ENCODE measurements at places on chromosomes 1 and 21.
A peak's percentile ranks its signal among the peaks of the same experiment; 100 is the strongest.

DNA sequence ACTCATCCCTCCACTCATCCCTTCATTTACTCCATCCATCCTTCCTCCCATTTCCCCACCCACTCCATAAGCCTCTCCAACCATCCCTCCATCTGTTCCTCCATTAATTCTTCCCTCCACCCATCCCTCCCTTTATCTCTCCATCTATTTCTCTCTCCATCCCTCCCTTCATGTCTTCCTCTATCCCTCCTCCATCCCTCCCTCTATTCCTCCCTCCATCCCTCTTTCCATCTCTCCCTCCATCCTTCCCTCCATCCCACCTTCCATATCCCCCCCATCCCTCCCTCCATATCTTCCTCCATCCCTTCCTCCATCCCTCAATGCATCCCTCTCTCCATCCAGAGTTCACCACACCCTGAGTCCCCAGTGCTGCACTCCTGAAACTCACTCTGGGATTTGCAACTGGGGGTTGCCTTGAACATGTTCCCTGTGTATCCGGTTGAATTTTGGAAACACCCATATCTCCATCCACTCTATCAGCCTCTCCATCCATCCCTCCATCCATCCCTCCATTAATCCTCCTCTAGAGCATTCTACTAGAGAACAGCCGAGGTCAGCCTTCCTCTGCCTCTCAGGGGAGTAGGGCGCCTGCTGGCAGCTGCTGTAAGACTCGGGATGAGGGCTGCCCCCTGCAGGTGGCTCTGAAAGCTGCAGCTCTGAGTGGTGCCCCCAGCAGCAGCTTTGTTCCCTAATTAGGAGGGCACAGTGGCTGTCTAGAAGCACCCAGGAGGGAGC lies 39.4 kb downstream of the ABCG1 start:
- peak; percentile 85 for DNase-seq

DNA sequence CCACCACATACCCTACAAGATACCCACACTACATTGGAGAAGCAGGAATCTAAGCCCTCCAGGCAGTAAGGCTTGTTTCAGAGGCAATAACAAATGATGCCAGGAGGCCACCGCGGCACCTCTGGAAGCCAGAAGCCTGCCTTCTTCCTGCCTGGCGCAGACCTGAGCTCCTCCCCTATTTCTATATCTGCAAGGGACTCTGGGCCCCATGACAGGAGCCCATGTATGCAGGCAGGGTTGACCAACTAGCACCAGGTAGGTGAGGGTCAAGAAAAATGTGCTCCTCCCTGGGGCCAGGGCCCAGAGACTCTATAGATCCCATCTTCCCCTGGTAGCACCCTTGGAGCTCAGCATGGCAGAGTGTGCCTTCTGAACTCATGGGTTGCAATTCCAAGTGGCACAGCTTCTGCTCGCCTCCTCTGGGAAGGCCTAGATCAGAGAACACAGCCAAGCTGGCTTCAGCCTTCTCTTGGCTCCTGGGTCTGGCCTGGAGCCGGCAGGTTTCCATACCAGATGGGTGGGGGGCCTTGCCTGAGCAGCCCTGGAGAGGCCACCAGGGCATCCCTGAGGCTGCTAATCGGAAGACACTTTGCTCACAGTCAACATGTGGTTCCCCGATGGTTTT lies 85.1 kb downstream of the STUM start:
- no peak for DNase-seq

GRCh38 chr1:204545881-204546280 lies 29.7 kb downstream of the MDM4 start:
- DNase-seq = no peak

DNA sequence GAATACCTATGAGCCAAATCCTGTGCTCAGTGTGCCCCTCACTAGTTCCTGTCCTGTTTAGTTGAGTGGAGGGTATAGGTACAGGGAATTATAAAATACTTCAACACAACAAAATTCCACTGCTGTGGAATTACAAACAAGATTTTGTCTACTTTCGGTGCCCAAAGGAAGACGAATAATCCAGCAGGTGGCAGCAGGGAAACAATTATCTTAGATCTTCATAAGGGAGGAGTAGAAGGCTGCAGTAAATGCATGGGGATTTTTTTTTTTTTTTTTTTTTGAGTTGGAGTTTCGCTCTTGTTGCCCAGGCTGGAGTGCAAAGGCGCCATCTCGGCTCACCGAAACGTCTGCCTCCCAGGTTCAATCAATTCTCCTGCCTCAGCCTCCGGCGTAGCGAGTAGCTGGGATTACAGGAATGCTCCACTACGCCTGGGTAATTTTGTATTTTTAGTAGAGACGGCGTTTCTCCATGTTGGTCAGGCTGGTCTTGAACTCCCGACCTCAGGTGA lies 2.0 kb upstream of the PIP5K1A start:
- DNase-seq = peak; percentile 78

DNA sequence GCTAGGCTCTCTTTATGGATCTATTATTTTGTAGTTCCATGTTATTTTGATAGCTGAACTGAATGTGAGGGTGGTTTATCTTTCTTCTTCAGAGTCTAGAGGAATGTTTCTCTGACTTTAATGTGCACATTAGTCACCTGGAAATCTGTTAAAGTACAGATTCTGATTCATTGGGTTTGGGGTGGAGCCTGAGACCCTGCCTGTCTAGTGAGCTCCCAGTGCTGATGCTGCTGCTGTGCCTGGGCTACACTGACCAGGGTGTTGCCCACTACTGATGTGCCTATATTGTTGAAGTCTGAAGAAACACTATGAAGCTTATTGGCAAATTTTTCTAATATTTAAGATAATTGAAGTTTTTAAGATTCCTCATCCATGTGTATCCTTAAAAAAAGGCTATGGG lies 35.9 kb downstream of the CD46 start:
- DNase-seq = no peak

DNA sequence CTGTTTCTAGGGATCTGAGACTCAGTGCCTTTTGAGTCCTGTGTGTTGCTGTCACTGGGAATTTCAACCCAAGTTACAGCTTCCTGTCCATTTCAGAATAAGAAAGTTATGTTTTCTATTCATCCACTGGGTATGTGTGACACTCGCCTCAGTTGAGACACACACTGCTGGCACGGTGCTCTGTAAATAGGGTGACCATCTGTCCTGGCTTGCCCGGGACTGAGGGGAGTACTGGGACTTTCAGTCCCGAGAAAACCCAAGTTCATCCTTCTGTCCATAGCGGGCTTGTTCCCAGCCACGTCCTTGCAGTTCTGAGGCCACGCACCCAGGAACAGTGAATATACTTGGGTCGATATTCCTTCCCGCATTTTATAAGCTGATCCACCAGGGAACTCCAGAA lies 56.3 kb upstream of the DISP3 start:
- DNase-seq = no peak

GRCh38 chr21:28669971-28670653 lies 322.6 kb downstream of the LTN1 start:
- no peak for DNase-seq

DNA sequence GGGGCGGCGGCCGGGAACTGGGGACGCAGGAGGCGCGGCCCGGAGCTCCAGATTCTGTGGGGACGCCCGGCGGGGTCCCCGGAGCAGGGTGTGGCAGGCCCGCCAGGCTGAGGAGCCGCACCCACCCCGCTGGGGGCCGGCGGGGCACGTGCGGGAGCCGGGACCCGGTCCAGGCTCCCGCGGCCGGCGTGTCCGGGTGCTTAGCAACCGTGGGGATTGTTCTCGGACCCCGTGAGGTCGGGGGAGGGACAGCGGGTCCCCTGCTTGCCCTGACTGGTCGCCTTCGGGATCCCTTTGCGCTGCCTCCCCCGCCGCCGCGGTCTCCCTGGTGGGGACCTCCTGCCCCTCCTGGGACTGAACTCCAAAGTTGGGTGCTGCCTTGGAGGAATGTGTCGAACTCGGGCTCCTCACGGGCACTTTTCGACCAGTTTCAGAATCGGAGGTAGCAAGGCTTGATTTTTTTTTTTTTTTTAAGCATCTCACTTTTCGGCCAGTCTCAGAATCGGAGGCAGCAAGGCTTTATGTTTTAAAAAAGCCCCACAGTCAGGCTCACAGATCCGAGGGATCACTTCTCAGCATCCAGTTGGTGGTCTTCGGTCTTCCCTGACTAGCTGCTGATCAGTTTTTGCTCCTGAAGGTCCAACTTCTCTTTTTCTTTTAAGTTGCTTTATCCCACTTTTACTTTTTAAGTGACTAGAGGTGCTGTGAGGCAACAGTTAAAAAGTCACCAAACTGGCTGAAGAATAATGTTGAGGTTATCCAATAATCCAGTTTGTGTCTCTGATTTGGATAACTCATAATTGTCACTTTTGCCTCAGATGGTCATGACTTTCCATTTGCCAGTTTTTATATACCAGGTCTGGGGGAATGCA lies 648 bp downstream of the FAM76A start:
- DNase-seq = no peak

GRCh38 chr1:25698252-25698651 lies 81.7 kb downstream of the MAN1C1 start:
- DNase-seq = no peak

DNA sequence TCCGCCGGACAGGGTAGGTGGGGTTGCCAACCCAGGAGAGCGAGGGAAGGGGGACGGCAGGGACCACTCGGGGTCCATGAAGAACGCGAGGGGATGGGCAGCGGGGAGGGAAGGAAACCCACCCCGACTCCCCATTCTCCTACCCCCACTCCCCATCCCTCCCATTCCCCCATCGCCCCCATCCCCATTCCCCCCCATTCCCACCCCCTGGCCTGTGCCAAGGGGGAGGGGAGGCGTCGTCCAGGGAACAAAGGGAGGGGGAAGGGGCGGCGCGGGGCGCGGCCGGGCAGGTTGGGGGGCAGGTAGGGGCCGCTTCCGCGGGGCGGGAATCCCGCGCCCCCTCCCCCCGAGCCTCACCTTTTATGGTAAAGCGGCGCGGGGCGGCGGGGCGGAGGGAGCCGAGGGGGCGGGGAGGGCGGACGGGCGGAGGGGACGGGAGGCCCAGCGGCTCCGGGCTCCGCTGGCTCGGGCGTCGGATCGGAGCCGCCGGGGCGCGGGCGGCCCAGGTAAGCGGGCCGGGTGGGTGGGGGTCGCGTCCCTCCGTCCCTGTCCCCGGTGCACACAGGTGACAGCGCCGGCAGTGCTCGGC lies at the start of gene FBLIM1:
TSS of gene FBLIM1 (plus strand) at position 453 of the 589 bp plus-strand sequence. CDS start 6,189 bp downstream, outside the sequence.
- DNase-seq = no peak
